ENCODE measurements at places on chromosomes 7 and 10.
A peak's percentile ranks its signal among the peaks of the same experiment; 100 is the strongest.

GRCh38 chr7:76230214-76230613 is 28.5 kb downstream of the SRRM3 start:
- no peak for DNase-seq

DNA sequence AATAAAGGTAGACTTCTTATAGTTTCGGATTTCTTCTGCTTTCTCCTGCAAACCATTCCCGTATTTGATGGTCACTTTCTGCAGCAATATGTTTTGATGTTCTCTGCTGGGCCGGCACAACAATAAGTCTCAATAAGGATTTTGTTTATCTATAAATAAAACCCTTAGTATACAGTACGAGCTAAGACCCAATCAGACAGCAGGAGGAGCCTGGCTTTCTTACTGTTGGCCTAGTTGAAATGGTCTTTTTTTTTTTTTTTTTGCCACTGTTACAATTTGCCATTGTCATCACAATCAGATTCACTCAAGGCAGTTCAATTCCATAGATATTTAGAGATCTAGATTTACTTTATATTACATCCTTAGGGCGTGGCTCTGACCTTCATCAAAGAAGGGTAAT is 76.4 kb downstream of the PLXDC2 start:
- no peak for DNase-seq

DNA sequence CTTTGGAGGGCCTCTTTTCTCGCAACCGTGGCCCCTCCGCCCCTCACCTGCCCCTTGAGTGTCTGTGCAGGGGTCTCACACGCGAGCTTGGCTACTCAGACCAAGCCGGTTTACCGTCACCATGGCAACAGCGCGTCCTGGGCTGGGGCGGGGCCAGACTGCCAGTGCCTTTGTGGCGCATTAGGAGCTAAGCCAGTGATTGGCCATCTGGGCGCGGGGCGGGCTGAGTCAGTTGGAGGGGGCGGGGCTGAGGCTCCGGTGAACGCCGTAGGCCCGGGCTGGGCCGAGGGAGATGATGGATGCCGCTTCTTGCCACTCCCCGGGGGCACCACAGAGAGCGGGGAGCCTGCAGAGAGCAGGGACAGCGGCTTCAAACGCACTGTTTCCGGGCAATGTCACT is 48.7 kb upstream of the FXYD4 start:
- peak; percentile 49 for DNase-seq

- no peak for DNase-seq
Measured at GRCh38 chr10:132579027-132579859, 41.7 kb downstream of the INPP5A start.

Measured in activated CD4-positive, alpha-beta T cell treated with anti-CD3 and anti-CD28 coated beads, Interleukin-2, amount 50 U/mL, for 24 hours (primary cell).